GM23338 (cell line): ENCODE measurements at places on chromosomes 2 and 18.
A peak's percentile ranks its signal among the peaks of the same experiment; 100 is the strongest.

DNA sequence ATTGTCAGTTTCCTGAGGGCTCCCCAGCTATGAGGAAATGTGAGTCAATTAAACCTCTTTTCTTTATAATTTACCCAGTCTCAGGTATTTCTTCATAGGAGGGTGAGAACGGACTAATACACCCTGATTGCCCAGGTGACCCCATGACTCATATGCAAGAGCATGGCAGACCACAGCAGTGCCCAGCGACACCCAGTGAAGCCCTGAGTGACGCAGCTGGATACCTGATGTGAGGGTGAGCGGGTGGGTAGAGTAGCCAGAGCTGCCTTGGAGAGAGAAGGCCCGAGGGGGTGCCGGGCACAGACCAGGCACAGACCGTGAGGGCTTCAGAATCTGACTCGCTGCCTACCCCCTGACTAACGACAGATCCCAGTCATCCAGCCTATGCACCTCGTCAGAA, 15.4 kb downstream of the ALPG start:
- no peak for DNase-seq

DNA sequence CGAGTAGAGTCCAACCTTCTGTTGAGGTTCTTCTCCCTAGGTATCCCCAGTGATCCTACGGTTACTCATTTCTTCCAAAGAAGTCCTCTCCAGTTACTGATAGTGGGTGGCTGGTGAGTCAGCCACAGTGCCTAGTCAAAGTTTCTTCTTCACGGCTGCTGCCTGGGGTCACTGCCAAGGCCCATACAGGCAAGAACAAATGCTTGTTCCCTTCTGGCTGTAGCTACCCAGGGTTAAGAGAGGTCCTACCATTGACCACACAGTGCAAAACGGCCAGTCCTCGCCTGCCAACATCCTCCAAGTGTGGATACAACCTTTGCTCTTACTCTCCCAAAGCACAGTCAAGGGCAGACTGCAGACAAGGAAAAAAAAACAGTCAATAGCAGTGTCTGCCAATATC, 2.9 kb upstream of the PTPN4 start:
- DNase-seq, result no peak

DNA sequence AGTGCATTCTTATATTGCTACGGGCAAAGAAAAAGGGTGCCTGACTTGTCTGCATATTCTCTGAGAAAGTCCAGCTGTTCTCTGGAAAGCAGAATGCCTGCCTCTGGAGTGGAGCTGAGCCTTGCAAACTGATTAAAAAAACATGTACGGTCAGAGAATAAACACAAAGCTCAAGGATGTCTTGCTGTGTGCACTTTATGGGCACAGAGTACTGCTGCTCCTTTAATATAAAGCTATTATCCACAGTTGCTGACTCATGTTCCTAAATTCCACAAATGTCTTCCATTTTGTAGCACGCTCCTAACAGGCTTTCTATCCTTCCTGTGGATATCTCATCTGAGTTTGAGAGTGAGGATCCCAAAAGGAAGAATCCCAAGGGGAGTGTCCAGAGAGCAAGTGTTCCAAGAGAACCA, 229.0 kb downstream of the MREG start:
- no peak for DNase-seq

- no peak for DNase-seq
Observed at GRCh38 chr2:103172821-103173220, 411.0 kb downstream of the TMEM182 start.

DNA sequence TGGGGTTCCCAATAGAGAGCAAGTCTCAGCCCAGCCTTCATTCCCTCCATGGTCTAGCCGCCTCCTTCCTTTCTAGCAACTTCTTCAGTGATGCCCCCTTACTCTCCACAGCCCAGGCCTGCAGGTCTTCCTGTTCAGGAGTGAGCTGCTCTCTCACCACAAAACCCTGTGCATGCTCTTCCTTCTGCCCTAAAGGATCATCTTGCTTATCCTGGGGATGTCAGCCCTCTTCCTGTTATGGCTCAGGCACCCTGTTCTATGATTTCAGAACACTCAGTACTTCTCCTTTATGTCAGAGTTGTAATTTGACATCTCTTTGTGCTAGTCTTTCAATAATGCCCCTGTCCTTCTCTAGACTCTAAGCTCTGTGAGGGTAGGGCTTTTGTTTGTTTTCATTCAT, 19.4 kb downstream of the TMEM178A start:
- no peak for DNase-seq

DNA sequence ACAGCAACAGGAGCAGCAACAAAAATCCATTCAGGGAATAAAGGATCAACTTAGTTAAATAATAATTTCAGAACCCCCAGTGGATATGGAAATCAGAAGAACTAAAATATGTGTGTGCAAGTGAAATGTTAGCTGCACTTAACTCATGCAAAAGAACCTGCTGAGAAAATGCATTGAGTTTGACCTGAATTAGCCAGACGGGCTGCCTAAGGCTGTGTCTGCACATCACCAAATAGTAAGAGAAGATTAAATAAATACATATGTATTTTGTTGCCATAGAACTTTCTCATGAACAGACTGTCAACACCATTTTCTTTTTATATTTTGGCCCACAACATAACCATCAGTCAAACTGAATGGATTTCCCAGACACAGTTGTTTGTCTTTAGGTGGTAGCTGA, 262.0 kb upstream of the PIK3C3 start:
- DNase-seq, result no peak

GRCh38 chr2:232235716-232236115, 142.8 kb upstream of the ALPP start:
- peak; percentile 12 for DNase-seq

- DNase-seq, result peak; percentile 91
Observed at GRCh38 chr2:49490710-49491109, 336.4 kb upstream of the FSHR start.
